Tongue (tissue), 3 donors: ENCODE measurements at places on chromosomes 5 and 9.

GRCh38 chr9:97753975-97754374, 56.8 kb upstream of the XPA start:
- no peak for DNase-seq

DNA sequence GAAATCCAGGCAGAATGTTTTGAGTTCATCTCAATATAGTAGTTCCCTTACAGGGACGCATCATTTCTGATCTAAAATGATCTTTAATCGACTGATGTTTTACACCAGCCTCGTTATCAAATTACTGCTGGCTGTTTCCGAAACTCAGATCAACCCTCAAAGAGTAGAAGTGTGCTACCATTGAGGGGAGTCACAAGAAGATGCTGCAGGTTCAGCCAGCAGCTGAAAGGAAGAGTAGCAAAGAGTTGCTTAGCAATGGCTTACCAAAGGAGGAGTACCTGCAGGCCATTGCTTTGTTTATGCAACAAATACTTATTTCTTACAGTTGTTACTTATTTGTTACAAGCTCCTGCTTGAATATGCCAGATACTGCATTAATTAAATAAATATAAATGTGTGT, 144.1 kb downstream of the EBF1 start:
- DNase-seq, result no peak

- DNase-seq, result no peak
These were observed 298.2 kb downstream of the KIF4B start for GRCh38 chr5:155311721-155312120.

GRCh38 chr5:79119486-79119885, 7.9 kb downstream of the BHMT start:
- DNase-seq, result no peak

DNA sequence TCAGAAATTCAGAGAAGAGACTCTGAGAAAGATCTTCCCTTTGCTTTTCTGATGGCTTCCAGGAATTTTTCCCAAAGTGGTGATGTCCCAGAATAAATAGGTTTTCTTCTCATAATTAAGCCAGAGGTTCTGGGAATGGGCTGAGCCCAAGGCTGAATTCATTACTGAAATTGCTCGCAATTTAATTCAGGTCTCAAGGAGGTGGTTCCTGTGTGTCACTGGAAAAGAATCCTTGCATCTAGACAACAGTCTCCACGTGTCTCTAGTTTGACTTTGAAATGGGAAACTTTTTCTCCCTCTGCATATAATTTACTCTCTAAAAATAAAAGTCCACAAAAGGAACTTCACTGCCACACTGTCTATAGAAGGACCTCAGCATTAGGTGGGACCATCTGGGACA, 27.8 kb upstream of the STX17 start:
- DNase-seq, result no peak

DNA sequence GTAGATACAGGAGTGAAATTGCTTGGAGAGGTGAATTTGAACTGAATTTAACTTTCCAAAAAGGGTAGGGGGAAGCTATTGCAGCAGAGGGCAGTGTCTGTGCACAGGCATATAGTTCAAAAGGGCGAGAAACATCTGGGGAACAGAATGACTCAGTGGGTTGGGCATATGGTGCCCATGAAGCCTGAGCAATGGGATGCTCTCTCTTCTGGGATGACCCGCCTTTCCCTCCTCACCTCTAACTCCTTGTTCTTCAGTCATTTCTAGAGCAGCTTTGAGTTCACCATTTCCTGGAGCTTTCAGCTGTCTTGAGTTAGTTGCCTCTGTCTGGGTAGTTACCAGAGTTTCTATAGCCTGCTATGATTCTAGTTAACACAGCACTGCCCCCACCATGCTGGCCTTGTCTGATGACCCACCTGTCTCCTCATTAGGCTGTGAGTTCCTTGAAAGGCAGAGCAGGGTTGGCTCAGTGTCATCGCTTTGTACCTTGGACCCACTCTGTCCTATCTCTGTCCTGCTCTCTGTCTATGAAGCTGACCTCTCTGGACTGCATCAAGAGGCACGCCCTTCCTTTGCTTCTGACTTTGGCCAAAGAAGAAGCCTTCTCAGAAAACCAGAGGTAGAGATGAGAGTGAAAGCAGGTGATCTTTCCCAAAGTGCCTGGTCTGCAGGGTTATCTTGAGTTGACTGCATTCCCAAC, 299.6 kb upstream of the KLF4 start:
- DNase-seq, result no peak

GRCh38 chr5:169218861-169219260, 82.1 kb downstream of the SLIT3 start:
- DNase-seq, result no peak
